ENCODE measurements at places on chromosomes 13 and 19.
A peak's percentile ranks its signal among the peaks of the same experiment; 100 is the strongest.

DNA sequence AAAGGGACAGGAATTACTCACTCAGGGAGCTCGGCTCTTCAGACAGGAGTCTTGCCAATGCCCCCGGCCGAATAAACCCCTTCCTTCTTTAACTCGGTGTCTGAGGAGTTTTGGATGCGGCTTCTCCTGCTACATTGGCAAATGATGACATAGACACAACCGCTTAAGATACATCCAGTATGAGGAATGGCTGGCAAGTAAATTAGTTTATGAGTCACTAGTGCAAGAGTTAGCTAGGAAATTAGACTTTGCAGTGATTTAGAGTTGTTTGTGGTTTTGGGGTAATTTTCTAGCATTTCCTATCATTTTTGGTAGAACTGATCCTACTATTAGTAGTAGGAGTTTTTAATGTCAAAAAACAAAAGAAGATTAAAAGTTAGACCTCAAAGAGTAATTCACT, 166.2 kb downstream of the SLITRK1 start:
- DNase-seq = no peak

GRCh38 chr13:97914540-97914939, 38.9 kb upstream of the IPO5 start:
- DNase-seq = no peak

DNA sequence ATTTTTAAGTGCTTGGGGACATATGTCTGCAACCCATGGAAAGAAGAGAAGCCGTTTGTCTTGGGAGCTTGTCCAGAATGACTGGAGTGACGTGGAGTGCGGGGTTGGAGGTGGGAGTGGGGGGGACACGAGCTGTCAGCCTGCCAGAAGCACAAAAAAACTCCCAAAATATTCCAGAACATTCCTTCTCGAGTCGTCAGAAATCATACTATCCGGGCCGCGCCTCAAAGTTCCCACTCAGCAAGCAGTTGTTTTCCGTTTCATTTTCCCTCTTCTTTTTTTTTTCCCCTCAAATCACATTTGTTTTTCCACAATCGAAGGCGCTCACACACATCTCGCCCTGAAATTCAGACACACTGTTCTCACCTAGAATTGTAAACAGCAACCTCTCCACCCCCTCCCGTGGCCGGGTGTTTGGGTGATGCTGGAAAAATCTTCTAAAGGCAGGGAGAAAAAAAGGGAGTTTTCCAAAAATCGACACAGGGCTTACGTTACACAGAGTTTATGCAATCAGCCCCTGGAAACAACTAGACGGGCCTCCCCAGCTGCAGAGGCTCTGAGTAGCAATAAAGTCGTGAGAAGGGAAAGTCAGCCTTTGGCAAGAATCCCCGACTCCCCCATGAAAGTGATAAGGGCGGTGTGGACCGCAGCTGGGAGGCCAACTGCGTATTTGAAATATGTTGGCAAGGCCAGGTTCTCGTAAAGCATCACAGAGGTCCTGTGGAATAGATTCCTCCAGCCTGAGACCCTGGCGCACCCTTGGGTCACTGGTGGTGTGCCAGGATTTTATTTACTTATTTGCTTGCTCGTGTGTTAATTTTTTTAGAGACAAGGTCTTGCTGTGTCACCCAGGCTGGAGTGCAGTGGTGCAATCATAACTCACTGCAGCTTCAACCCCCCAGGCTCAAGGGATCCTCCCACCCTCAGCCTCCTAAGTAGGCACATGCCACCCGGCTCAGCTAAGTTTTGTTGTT, 31.2 kb upstream of the KLF2 start:
- no peak for DNase-seq

- DNase-seq = no peak
Measured at GRCh38 chr19:21677696-21678418, 89.5 kb downstream of the ZNF100 start.

DNA sequence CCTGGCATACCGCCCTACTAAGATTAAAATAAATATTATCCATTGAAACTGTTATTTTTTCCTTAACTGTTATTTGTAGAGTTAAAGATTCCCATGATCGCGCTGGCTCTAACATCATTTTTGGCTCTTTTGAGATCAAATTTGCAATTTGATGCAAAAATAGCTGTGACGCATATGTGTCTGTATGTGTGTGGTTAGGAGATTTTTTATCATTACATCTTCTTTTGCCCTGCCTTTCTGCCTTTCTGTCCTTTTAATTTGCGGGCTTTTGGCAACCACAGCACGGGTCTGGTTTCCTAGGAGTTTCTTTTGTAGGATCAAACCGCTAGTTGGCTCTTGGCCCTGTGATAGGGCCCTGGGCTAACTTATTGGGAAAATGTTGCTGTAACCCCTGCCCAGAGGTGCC, 37.3 kb upstream of the ALOX5AP start:
- DNase-seq = no peak

GRCh38 chr19:13917888-13918406, 11.9 kb downstream of the CC2D1A start:
- no peak for DNase-seq

DNA sequence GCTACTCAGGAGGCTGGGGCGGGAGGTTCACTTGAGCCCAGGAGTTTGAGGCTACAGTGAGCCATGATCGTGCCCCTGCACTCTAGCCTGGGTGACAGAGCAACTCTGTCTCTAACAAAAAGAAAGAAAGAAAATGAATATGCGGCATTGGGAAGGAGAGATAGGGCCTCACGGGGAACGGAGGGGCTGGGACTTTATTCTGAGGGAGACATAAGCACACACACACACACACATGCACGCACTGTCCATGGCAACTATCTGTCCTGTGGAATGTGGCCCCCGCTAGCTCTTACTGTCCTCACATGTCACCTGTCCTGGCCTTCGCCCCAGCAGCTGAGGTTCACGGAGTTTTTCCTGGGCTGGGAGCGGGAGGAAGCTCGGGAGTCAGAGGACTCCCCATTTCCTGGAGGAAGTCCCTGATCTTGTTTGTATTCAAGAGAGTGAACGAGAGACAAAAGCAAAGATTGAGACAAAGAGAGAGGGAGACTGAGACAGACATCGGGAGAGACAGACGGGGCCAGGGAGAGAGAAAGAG, 654 bp downstream of the STAP2 start:
- no peak for DNase-seq

GRCh38 chr19:35788205-35788960, 13.0 kb downstream of the ARHGAP33 start:
- DNase-seq = no peak

DNA sequence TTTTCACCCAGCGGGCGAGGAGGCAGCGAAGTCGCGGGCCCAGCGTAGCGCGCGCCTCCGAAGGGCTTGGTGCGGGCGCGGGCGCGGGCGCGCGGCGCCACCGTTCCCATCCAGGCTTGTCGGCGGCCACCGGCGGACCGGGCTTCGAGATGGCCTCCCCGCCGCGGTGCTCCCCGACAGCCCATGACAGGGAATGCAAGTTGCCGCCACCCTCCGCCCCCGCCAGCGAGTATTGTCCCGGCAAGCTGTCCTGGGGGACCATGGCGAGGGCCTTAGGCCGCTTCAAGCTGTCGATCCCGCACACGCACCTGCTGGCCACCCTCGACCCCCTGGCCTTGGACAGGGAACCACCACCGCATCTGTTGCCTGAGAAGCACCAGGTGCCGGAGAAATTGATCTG, at the start of gene WDR88:
Gene WDR88 (plus strand): TSS at position 94 of the 400 bp plus-strand sequence. CDS start 56 bp downstream, at position 150.
- DNase-seq = no peak

GRCh38 chr13:24648983-24649687, 31.1 kb upstream of the ATP12A start:
- DNase-seq = no peak

GRCh38 chr13:30957258-30957943, 24.9 kb downstream of the TEX26 start:
- no peak for DNase-seq

DNA sequence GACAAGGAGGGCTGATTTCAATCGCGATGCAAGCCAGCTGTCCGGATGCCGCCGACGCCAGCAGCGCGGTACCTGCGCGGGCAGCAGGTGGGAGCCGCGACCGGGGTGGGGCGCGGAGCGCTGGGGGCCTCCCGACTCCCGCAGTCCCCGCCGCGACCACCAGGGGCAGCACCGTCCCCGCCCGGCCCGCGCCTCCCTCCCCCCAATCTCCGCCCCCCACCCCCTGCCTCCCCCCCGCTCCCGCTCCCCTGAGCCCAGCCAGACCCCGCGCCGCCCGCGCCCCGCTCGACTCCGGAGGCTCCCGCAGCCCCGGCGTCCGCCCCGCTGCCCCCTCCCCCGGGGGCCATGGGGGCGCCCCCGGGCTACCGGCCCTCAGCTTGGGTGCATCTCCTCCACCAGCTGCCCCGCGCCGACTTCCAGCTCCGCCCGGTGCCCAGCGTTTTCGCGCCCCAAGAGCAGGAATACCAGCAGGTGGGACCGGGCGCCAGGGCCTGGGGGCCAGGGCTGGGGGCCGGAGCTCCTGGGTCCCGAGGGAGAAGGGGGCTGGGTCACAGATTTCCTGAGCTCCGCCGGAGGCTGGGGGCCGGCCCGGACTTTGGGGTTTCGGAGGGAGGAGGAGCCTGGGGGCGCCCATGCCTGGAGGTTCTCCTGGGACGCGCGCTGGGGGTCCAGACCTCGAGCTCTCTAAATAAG, at the start of gene TTYH1:
Gene TTYH1 (plus strand): TSS at position 257 of the 693 bp plus-strand sequence. CDS start 89 bp downstream, at position 346.
- no peak for DNase-seq

DNA sequence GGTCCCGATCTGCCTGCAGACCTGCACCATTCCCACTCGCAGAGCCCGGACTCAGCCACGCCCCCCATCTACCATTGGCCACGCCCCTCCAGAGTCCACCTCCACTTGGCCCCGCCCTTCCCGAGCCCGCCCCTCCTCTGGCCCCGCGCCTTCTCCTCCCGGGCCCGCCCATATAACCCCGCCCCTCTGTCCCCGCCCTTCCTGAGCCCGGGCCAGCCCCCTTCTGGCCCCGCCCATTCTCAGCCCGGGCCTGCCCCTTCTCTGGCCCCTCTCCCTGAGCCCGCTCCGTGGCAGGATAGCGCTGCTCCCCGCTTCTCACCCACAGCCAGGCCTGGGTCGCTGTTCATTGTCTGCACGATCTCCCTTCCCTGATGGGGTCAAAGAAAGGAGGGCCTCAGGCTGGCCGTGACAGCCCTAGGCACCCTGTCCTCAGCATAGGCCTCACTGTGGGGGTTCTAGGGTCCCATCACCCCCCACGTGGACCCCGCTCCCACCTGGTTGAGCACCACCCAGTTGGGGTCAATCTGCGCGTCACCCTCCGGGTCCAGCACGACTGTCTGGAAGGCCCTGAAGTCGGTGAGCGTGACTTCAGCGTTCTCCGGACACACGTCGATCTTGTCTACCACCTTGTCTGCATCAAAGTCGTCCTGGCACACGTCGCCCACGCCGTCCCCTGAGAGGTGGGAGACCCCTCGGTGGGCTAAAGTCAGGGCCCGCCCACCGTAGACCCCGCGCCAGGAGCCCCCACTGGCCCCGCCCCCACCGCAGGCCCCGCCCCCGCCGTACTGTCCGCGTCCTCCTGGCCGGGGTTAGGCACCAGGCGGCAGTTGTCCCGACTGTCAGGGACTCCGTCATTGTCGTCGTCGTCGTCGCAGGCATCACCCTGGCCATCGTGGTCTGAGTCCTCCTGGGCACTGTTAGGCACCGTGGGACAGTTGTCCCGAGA, 5.7 kb downstream of the COMP start:
- DNase-seq = peak; percentile 38

DNA sequence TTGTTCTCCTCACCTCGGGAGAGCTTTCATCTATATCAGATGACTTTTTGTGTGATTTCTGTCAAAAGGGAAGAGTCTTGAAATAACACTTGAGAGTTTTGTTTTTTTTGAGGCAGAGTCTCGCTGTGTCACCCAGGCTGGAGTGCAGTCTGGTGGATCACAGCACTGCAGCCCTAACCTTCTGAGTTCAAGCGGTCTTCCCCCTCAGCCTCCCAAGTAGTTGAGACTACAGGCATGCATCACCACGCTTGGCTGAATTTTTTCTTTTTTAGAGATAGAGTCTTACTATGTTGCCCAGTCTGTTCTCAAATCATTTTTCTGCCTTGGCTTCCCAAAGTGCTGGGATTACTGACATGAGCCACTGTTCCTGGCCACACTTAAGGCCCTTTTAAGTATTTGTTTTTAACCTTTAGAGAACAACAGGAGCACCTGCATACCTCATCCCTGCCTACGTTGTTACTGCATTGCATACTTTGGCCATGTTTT, 11.4 kb downstream of the NDFIP2 start:
- DNase-seq = no peak

- no peak for DNase-seq
Measured at GRCh38 chr19:3506384-3507340, 551 bp downstream of the FZR1 start.

DNA sequence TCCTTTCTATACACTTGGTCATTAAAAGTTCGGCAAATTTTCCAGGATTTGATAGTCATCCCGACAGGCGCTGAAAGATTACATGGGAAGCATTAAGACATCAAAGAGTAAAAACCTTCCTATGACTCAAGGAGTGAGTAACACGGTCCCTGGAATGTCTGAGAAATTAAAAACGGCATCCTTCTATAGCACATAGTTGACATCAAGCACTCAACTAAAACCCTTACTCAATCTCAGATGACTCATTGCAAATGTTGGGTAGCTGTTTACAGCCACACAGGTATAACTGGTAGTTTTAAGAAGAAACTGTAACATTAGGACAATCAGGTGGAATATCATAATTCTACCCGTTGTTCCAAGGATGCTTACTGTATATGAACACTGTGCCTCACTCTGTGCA, 6.4 kb upstream of the LGALS13 start:
- no peak for DNase-seq

GRCh38 chr13:40530961-40531360, 135.5 kb downstream of the FOXO1 start:
- DNase-seq = no peak

GRCh38 chr13:109665781-109666249, 120.6 kb downstream of the IRS2 start:
- DNase-seq = no peak

DNA sequence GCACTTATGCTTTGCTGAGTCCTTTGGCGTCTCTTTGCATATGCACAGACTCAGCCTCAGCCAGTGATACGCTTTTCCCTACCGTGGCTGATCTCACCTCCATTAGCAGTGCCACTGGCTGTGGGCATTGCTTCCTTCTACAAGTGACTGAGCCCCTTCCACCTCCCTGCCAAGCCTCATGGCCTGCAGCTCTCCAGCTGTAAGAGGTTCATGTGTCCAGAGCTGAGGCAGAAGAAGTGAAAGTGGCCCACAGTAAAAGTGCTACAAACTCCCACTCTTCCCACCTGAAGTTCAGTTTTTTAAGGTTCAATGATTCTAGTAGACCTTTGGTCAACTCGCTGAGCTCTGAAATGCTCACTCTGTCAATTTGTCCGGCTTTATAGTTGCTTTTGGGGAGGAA, 44.7 kb downstream of the SMARCA4 start:
- DNase-seq = no peak

DNA sequence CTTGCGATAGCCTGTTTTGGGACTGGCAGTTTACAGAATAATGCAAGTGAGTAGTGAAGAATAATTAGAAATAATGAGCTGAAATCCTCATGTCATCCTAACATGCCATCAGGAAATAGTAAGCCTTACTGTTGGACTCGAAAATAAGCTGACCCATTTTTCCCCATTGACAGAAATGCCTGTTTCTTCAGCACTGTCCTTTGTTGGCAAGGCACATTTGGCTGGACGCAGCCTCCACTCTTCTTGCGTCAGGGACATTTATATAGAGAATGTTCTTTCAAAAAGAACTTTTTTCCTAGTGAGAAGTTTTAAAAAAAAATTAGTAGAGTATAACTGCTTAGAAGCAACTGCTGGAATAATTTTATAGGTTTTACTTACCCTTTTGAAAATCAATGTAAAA, 47.1 kb downstream of the ARHGAP35 start:
- DNase-seq = no peak

- DNase-seq = no peak
Measured at GRCh38 chr19:19055701-19056100, 8.1 kb upstream of the SLC25A42 start.
